Stimulated activated CD4-positive, alpha-beta T cell treated with anti-CD3 and anti-CD28 coated beads, Interleukin-1b, Interleukin-23, amount 100 ng/mL, for 4 hours (primary cell): ENCODE measurements at places on chromosomes 3 and 15.

DNA sequence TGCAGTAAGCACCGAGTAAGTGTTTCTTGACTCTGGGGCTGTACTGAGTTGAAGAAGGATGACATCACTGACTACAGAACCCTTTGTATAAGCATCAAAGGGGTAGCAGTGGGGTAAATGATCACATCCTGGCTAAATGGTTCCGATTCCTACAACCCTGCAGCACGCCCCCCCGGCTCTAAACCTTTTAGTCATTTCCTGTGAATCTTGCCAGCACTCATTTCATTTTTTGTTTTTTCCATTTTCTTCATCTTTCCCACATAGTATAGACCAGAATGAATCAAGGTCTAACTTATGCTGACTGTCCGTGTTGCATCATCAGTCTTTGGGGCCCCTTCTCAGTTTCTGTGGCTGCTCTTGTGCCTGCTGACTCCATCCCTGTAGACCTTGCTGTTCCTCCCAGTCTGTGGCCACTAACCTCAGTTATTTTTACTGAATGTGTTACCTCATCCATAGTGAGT lies 383.1 kb upstream of the TPRG1 start:
- DNase-seq = peak; percentile 53

DNA sequence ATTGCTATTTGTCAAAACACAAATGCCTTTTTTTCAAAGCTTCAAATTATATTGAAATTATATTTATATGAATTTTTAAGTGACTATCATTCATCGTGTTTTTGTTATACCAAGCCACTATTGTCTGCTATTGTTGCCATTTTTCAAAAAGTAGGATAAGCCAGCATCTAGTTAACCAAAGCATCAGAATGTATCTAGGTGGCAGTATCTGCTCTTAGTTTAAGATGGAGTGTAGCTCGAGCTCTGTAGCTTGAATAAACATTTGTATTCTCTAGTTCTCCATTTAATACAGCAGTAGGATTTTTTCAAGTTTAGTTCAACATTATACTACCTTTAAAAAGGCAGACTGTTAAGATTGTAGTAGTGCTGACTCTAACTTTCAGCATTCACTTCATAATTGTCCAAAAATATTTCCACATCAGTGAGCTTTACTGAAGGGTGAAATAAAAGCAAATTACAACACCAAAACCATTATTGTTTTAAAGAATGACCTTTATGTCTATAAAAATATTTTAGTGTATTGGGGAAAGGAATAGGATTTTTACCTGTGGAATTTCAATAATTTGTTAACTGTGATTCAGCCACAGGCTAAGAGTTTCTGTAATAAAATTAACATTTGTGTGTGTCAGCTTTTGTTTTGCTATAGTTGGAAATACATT lies 19.6 kb upstream of the C15orf61 start:
- DNase-seq = no peak

DNA sequence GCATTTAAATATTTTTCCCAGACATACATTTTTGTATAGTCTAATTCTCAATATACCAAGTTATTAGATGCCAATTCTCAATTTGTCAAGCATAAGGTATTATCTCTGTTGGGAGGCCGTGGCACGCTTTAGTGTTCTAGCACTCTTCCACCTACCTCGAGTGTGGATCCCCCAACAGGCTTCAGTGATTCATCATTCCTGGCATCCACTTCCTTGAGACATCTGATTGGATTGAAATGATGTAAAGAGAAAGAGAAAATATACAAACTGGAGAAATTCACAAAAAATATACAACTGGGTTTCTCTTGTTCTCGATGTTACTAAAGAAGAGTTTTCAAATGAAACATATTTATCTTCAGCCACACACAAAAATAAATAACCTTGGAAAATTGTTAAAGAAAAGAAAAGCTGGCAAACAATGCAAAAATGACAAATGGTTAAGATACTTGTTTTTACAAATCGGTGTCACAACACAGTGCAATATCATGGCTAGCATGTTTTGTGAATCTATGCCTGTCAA lies 218.0 kb upstream of the CDIN1 start:
- DNase-seq = no peak

DNA sequence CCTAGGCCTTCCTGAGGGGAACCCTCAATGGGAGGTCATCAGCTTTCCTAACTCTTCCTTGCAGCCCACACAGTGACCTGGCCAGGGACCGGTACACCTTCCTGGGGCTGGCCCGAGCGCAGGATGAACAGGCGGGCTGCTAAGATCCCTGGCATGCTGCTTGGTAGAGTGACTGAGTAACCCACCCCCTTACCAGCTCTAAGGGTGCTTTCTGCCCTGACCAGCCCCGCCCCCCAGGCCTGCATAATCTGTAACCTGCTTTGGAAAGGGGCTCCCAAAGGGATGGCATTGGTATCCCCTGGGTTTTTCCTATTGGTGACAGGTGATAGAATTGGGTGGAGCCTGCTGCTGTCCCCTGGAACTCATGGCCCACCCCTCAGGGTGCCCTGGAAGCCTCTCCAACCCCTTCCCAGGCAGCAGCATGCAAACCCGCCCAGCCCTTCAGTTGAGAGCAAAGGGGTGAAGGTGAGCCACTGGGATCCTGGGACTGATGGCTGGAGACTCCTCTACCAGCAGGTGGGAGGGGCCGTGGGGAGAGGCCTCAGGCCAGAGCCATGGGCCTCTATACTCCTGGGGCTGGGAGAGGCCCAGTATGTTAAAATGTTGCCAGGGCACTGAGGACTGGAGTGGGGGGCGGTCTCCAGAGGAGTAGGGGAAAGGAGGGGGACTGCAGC lies 11.1 kb upstream of the KIF7 start:
- DNase-seq = no peak

DNA sequence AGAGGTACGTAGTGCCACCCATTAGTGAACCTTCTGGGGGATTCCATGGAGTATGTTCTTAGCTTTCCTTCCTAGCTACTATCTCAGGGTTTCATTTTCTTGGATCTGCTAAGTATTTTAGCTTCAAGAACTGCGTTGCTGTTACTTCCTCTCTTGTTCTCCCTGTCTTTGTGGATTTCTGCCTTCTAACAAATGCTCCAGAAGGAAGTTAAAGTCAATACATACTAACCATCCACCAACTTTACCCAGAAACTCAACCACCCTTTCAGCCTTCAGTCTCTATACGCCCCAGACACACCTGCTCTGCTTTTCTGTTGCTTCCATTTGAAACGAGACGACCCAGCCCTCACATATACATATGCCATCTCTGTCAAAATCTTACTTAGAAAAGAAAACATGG lies 2.4 kb upstream of the KLF13 start:
- no peak for DNase-seq

- DNase-seq = no peak
Observed at GRCh38 chr3:159609625-159610024, 379.0 kb upstream of the IL12A start.

GRCh38 chr3:179666030-179666429 lies 13.2 kb downstream of the USP13 start:
- DNase-seq = no peak

- DNase-seq = no peak
Observed at GRCh38 chr15:98342911-98343310, 305.4 kb upstream of the IGF1R start.

DNA sequence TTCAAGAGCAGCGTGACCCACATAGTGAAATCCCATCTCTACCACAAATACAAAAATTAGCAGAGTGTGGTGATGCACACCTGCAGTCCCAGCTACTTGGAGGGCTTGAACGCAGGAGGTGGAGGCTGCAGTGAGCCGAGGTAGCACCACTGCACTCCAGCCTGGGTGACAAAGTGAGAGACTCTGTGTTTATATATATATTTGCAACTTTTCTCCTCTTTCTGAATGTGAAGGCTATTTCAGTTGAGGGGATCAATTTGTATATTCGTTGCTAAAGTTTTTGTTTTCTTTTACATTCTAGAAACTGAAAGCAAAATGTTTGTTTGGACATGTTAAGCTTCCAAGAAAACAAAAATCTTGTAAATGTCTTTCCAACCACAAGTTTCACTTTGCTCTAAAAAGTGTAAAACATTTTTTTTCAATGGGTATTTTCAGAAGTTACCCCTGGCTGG lies 29.8 kb upstream of the FAM98B start:
- no peak for DNase-seq

GRCh38 chr15:66216806-66217205 lies 36.7 kb downstream of the MEGF11 start:
- DNase-seq = no peak

GRCh38 chr3:143848704-143849103 lies 436 bp upstream of the SLC9A9 start:
- no peak for DNase-seq

- no peak for DNase-seq
Observed at GRCh38 chr3:156434921-156435320, 120.0 kb downstream of the SSR3 start.

- DNase-seq = no peak
Observed at GRCh38 chr3:9794400-9794799, 1.5 kb downstream of the ARPC4 start.

DNA sequence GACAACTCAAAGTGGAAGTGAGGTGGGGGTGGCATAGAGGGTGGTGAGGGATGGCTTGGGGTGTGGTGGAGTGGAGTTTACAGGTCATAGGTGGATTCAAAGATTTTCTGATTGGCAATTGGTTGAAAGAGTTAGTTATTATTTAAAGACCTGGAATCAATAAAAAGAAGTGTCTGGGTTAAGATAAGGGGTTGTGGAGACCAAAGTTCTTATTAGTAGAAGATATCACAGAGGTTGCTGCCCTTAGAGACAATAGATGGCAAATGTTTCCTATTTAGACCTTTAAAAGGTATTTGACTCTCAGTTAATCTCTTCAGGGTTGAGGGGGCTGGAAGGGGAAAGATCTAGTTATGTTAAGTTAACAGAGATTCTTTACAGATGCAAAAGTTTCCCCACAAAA lies 412.3 kb upstream of the TBL1XR1 start:
- no peak for DNase-seq

- no peak for DNase-seq
Observed at GRCh38 chr3:157477441-157477840, 25.8 kb downstream of the VEPH1 start.

DNA sequence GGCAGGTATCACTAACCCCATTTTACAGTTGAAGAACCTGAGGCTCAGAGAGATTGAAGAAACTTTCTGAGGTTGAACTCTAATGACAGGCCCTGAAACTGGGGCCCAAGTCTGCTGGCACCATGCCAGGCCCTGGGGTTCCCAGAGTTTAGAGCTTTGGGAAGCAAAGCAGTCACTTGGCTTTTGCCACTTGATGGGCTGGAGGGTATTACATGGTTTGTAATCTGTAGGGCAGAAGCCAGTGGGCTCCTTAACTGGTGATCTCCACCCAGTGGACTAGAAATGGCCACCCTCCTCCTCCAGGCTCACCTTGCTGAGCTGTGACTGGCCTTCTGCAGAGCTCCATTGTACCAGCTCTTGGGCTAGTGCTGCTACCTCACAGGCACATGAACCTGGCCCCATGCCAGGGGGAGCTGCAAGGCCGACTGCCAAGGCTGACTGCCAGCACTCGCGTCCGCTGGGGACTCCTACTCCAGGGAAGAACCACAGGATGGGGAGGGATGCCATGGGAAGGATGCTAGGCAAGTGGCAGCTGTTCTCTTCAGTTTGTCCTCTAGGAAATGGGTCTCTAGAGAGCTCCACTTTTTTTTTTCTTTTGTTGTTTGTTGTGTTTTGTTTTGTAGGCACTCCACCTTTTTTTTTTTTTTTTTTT lies 104.8 kb downstream of the ETFA start:
- DNase-seq = no peak

DNA sequence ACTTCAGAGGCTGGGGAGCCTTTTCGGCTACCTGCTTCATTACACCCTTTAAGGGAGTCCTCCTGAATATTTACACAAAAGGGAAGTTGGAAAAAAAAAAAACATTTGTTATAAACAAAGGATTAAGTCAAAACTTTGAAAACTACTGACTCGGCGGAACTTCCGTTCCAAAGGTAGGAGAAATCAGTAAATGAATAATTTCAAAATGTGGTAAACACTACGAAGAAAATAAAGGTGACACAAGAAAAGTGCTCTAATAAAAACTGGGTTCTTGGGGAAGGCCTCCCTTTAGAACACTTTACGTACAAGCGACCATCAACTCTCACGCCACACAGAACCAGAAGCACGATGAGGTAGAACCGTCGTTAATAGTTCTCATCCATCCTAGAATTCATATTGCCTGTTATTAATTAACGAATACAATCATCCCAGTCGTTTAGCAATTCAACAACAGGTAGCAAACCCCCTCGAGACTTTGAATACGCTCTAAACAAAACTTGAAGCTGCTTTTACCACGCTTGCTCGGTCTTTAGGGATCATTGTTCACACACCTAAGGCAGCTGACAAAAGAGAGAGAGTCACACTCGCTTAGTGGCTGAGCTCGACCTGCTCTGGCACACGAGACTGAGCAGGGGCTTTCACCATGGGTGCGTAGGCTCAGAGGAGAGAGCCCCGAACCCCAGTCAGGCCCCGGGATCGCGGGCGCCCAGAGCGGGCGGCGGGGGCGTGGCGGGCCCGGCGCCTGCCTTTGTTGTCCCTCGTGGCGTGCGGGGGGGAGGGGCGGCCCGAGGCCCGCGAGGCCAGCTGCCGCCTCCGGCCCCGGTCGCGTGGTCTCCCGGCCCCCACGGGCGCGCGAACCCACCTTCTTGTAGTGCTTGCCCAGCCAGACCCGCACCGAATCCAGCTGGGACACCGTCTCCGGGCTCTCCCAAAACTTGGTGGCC lies 680 bp downstream of the SMARCC1 start:
- DNase-seq = peak; percentile 53

DNA sequence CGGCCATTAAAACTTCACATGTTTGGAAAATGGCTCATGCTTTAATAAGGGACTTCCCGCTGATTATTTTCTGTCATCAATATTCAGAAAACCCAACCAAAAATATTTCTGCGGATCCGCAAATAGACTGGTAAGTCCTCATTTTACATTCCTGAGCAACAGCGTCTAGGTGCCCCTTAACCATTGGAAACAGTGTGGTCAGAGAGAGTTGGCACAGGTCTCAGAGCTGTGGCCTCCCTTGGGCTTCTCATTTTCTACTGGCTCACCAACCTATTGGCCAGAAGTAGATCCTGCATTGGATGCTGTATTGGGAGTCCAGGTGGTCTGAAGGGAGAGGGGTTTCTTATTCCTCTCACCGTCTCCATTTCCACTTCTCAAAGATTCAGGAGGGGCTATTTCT lies 348.1 kb upstream of the DCBLD2 start:
- DNase-seq = no peak

GRCh38 chr3:74537857-74538256 lies 76.6 kb downstream of the CNTN3 start:
- no peak for DNase-seq

DNA sequence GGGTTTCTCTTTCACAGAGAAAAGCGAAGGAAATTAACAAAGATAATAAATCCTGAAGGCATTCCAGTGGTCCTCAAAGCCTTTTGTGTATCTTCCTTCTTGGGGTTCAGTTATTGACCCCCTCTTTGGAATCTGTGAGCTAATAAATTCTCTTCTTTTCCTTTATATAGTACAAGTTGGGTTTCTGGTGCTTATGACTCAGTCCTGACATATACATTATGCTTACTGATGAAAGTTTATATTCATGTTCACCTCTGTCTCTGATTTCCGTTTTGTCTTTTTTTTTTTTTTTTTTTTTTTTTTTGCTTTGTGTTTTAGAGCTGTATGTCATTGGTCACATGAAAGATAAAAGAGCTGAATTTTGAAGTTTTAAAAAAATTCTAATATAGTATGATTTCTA lies 230.7 kb upstream of the RBMS3 start:
- no peak for DNase-seq

GRCh38 chr3:126816986-126817777 lies 113.1 kb downstream of the CHCHD6 start:
- no peak for DNase-seq
